ENCODE measurements at places on chromosomes 5 and 9.

DNA sequence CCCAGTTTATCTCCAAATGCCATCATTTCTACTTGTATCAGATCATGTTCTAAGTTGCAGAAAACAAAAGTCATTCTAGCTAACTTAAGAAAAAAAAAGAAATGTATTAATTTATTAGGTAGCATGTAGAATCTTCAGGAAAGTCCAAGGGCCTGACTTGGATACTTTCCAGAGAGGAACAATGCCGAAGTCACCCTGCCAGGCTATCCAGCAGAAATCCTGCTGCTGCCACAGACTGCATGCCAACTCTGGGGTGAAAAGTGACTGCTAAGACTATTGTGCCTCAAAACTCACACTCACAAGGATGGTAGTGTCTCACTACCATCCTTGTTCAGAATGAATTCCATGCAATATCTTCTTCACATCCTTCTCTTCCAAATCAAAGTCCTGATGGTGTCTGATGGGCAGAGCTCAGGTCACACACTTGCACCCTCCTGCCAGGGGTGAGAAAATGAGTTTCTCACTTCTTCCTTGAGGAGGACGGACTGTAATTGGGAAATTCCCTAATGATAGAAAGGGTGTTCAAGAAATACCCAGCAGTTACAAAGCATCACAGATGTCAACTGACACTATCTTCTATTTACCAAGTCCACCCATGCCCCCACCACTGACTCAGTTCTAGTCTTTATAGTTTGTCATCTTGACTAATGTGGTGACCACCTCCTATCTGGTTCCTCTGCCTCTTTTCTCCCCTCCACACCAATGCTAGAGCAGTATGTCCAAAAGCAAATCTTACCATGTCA lies 279.4 kb downstream of the CWC27 start:
- no peak for DNase-seq

GRCh38 chr5:107808671-107809137 lies 138.0 kb upstream of the EFNA5 start:
- no peak for DNase-seq

DNA sequence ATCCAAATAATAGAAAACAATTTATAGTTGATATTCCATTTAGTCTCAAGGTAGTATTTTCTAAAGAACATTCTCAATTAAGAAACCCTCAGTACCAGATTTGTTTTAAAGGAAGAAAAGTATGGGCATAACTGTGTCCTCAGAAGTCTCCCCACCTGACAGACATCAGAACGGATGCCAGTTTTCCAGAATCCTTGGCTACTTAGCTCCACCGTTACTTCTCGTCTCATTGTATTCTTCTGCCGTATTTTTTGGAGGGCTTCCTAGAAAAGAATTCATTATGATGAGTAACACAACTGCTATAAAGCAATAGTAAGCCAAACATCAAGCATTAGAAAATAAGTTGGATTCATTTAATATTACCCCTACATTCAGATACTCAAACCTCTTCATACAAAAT lies 67.8 kb downstream of the DROSHA start:
- no peak for DNase-seq

- no peak for DNase-seq
Measured at GRCh38 chr5:65338606-65339151, 143.0 kb downstream of the ADAMTS6 start.

- DNase-seq, result no peak
Measured at GRCh38 chr9:35609001-35609819, 4.1 kb downstream of the TESK1 start.

DNA sequence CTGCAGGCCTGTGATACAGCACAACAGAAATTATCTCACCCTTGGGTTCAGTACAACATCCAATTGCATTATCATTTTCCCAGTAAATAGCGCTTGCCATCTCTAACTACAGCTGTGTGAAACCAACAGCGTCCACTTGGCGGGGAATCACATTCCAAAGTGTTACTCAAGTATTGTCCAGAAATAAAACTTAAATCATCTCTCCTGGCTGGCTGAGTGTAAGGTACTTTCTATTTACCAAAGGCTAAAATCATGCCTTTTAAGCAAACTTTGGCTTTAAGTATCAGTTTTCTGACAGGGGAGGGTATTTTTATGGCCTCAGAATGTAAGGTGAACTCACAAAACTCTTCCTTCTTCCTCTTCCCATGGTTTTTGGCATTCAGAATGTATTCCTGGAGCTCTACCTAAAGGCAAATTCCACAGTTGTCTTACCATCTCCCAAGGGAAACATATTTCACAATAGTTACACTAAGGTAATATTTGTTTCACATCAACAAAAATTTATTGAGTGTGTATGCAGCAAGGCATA lies 205.6 kb upstream of the MPDZ start:
- no peak for DNase-seq

DNA sequence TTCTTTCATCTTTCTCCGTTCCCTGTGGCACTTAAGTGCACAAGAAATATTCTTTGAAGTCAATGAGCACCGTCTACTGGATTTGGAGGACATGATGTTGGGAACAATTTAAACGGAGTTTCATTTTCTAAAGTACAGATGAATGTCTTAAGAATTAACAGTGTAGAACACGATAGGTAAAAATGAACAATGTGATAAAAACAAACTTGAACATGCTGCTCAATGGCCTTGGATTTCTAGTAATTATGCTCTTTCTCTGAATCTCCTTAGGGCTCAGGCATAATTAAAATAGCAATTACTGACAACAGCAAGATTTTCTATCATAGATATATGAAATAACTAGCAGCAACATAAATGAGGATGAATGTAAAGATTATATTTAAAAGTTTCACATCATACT lies 142.2 kb upstream of the CDH6 start:
- no peak for DNase-seq

GRCh38 chr9:34862836-34863235 lies 95.2 kb upstream of the PHF24 start:
- DNase-seq, result no peak

- DNase-seq, result no peak
Measured at GRCh38 chr9:113302792-113303418, at the start of gene RNF183. Gene RNF183 (minus strand): TSS chr9:113303376. CDS start chr9:113298184, 5,192 bp downstream.

DNA sequence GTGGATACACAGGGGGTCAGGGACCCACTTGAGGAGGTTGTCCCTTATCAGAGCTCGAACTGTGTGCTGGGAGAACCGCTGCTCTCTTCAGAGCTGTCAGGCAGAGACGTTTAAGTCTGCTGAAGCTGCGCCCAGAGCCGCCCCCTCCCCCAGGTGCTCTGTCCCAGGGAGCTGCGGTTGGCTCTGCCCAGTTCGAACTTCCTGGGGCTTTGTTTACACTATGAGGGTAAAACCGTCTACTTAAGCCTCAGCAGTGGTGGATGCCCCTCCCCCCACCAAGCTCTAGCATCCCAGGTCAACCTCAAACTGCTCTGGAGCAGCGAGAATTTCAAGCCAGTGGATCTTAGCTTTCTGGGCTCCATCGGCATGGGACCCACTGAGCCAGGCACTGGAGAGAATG lies 15.9 kb downstream of the SRD5A1 start:
- no peak for DNase-seq

- no peak for DNase-seq
Measured at GRCh38 chr5:179802207-179802883, 4.3 kb downstream of the MGAT4B start.

- no peak for DNase-seq
Measured at GRCh38 chr9:116604251-116604650, 82.9 kb upstream of the TRIM32 start.

DNA sequence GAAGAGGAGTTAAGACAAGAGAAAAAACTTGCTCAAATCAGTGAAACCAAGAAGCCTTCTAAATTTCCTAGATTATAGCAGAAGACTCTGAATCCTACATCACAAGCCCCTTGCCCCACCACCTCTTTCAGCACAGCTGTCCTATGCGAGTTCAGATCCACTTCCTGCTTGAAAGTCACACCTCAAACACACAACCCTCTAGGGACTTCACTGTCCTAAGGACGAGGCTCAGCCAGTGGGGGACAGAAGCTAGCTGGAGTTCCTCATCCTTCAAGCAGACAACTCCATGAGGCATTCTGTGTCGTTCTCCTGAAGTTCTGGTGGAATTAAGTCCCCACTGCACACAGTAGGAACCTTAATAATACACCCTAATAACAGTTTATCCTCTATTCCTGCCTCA lies 44.3 kb downstream of the NRG2 start:
- no peak for DNase-seq

GRCh38 chr5:176630681-176631222 lies 277 bp downstream of the EIF4E1B start:
- no peak for DNase-seq

GRCh38 chr9:114549697-114550330 lies 37.8 kb upstream of the ATP6V1G1 start:
- DNase-seq, result no peak
